ENCODE measurements at places on chromosomes 1 and 21. TPM values are rescaled to one million over a fixed set of nuclear protein-coding genes. Genes with fewer than 3 reads are reported as not detected.
A peak's percentile ranks its signal among the peaks of the same experiment; 100 is the strongest.

DNA sequence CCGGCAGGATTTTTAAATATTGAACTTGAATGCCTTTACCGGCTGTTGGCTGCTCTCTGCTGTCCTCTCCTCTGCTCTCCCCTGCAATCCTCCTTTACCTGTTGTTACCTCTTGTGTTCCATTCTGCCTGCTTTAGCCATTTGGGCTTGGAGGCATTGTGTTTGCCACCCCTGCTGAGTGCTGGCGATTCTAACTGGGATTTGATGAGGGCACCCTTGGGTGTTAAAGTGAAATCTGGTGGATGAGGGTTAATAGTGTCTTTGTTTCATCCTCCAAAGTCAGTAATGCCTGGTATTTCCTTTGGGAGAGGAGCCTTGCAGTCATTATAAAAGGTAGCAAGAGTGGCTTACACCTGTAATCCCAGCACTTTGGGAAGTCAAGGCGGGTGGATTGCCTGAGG is 9.9 kb downstream of the SZRD1 start:
- H3K27me3 ChIP-seq: no peaks in the 10 kb centered on the region
- H3K27ac ChIP-seq: peak overlapping the region; percentile 72
- H3K36me3 ChIP-seq: no peaks in the 10 kb centered on the region
- no peak overlapping the region for H3K4me3 ChIP-seq
- no peak for DNase-seq
- H3K4me1 ChIP-seq: peaks cover 89% of the 10 kb centered on the region

DNA sequence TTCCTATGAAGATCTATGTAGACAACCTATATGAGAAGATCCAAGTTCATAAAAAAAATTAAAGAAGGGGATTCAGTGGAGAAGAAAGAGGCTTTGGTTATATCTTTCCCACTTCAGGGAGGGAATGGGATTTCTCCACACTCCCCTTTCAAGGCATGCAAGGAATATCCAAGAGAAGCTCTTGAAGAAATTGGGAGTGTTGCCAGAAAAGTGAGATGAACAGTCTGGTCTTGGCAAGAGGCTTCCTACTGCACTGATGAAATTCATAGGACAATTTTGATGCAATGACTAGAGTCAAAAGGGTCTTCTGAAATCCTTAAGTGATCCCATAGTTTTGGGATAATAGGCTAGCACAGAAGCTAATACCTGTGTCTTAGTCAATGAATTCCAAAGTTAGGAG is 153.0 kb downstream of the KCTD3 start:
- H3K27ac ChIP-seq: no peak overlapping the region
- no peaks in the 10 kb centered on the region for H3K27me3 ChIP-seq
- DNase-seq: no peak
- H3K4me3 ChIP-seq: no peak overlapping the region
- no peaks in the 10 kb centered on the region for H3K36me3 ChIP-seq
- no peaks in the 10 kb centered on the region for H3K4me1 ChIP-seq

GRCh38 chr21:44594406-44594916 is 2.2 kb upstream of the KRTAP10-6 start:
- no peak overlapping the region for H3K4me3 ChIP-seq
- no peaks in the 10 kb centered on the region for H3K36me3 ChIP-seq
- peak; percentile 77 for DNase-seq
- no peaks in the 10 kb centered on the region for H3K27me3 ChIP-seq
- no peaks in the 10 kb centered on the region for H3K4me1 ChIP-seq

DNA sequence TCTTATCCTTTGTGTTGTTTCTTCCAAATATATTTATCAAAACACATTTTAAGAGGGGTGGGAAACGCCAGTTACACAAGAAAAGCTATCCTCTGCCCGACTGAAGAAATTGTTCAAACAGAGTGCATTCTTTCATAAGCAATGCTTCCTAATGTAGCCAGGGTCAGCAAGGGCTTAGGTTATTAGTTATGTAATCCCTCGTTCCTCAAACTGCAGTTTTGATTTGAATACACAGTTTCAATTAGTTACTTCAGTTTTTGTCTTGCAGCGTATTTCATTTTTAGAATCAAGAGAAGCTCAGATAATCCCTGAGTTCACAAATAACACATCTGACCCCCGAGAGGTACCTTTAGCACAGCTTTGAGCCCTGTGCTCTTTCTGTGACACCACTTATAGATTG is 141.7 kb upstream of the NRIP1 start:
- H3K36me3 ChIP-seq: no peaks in the 10 kb centered on the region
- no peak for DNase-seq
- H3K27me3 ChIP-seq: no peaks in the 10 kb centered on the region

GRCh38 chr1:90046635-90047034 is 51.7 kb downstream of the ZNF326 start:
- H3K4me3 ChIP-seq: no peak overlapping the region
- H3K27me3 ChIP-seq: no peaks in the 10 kb centered on the region
- no peak for DNase-seq
- no peaks in the 10 kb centered on the region for H3K4me1 ChIP-seq
- no peaks in the 10 kb centered on the region for H3K36me3 ChIP-seq

Gene ASCL5
- total RNA-seq: not detected

Gene AIRE
- total RNA-seq: not detected

Gene DNASE2B
- not detected for total RNA-seq

Gene ACAP3
- 42.8 TPM for total RNA-seq

Gene GNG4
- 1.5 TPM for total RNA-seq
